GM06990 (cell line): ENCODE measurements at places on chromosomes 3 and 15.

DNA sequence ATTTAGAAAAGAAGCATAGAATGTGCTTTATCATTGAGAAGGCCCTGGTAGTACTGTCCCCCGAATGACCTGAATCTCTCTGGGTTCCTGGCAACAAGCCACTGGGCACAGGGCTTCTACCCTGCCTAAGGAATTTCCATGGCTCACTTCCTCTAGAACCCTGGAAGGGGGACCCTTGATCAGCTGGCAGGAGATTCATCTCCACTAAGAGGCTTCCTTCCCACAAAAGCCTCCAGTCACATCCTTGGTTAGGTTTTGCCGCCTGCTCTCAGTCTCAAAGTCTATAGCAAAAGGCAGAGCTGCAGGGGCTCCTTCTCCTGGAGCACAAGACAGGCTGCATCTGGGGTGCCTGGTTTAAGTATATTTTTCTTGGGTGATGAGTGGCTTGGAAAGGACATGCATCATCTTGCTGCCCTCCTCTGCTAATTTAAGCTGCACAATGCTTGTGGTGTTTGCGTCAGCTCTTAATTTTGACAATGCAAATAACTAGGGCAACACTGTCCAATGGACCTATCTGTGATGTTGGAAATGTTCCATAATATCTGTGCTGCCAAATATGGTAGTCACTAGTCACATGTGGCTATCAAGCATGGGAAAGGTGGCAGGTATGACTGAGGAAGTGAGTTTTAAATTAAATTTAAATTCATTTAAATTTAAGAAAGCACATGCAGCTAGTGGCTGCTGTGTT is 33.4 kb upstream of the RARRES1 start:
- DNase-seq = no peak

DNA sequence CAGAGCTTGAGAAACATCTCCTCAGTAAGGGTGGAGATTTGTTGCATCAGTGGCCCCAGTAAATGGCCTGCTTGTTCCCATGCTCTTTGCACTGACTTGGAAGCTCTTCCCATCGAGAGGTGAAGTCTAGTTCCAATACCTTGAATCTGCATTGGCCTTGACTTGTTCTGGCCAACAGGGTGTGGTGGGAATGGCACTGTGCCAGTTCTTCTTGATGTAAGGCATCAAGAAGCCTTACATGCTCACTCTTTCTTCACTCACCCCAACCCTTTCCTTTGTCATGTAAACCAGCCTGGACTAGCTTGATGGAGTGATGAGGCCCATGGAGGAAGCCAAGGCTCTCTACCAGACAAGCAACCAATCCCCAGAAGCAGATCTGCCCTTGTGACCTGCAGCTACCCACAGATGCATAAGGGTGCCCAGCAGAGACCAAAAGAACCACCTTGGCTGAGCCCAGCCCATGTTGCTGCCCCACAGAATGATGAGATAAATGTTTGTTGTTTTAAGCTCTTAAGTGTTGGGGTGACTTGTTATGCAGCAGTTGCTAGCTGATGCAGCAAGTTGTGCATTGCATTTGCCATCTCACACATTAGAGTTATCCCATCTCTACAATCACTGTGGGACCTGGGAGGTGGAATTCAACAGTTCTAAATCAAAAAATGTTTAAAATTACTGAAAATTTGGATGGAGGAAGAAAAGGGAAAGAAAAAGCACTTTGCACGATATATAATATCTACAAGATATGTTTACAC is 11.1 kb upstream of the MGLL start:
- DNase-seq = no peak

GRCh38 chr3:175484666-175485065 is 625.5 kb downstream of the NAALADL2 start:
- DNase-seq = no peak

DNA sequence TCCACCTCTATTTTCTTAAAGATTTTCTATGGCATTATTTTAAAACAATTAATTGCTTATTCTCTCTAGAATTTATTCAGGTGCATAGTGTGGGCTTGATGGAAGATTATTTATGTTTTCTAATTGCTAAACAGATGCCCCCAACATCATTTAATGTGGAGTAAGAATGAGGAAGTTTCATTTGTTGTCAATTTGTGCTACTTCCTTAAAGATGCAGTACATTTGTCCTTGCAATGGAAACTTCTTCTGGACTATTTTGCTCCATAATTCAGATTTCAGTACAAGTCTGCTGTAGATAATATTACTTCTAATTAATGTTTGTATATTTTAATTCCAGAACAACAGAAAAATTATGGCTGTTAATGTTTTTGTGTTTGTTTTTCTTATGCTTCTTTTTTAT is 104.8 kb downstream of the TGFBR2 start:
- DNase-seq = no peak

GRCh38 chr15:99167640-99168039 is 62.8 kb downstream of the SYNM start:
- peak; percentile 29 for DNase-seq

- no peak for DNase-seq
Measured at GRCh38 chr15:80441714-80442113, 37.5 kb downstream of the ARNT2 start.

- no peak for DNase-seq
Measured at GRCh38 chr15:25780479-25781255, 82.5 kb downstream of the ATP10A start.

DNA sequence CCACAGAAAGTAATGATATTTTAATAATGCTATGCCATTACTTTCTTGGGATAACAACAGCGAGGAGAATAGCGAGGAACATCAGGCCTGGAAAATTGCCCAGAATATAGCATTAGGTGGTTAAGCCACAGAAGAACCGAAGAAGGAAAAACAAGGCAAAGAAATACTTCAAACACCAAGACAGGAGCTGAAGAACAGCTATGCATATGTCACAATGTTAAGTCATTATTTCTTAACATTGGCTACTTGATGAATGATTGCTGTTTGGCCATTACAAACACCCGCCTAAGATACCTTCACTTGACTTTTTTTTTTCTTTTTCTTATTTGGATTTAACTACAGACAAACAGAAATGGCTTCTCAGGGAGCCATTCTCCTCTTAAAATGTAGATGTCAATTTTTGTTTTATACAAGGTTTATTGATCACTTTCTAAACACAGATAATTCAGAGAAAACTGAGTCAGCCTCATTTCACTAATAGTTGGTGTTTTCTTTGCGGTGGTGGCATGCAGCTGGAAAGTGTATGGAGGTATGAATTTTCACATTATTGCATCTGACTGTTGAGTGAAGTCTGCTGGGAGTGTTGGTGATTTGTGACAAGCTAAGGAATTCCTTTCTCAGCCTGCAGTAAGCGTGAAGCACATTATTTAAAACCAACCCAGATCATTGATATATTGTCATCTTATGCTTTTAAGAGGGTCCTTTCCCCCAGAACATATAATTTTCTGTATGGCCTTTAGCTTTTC is 705.7 kb upstream of the NR2F2 start:
- DNase-seq = no peak

GRCh38 chr3:124078953-124079911 is 87.3 kb upstream of the ROPN1 start:
- no peak for DNase-seq

- no peak for DNase-seq
Measured at GRCh38 chr3:8765528-8765927, 3.9 kb downstream of the OXTR start.

DNA sequence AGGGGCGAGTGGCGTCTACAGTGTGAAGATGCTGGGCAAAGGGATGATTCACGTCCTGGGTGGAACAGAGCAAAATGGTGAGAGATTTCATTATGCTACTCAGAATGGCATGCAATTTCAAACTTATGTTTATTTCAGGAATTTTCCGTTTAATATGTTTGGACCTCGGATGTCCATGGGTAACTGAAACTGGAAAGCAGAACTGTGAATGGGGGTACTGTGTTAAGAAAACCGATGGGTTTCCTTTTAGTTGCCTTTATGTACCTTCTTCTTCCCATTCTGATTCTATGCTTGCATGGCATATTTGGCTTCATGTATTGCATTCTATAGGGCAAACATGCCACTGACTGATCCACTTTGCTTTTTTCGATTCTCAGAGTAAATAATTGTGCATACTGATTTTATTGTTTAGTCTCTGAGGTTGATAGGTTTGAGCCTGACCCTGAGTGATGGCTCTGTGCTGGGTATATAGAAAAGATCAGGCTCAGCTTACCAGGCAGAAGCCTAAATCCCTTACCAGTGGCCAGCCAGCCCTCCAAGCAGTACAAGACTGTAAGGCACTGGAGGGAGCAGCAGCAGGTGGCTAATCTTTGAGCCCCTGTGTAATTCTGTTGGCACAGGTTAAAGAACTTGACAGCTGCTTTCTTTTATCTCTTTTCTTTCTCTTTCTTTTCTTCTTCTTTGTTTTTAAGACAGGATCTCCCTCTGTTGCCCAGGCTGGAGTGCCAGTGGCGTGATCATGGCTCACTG is 4.5 kb downstream of the QTRT2 start:
- DNase-seq = no peak

DNA sequence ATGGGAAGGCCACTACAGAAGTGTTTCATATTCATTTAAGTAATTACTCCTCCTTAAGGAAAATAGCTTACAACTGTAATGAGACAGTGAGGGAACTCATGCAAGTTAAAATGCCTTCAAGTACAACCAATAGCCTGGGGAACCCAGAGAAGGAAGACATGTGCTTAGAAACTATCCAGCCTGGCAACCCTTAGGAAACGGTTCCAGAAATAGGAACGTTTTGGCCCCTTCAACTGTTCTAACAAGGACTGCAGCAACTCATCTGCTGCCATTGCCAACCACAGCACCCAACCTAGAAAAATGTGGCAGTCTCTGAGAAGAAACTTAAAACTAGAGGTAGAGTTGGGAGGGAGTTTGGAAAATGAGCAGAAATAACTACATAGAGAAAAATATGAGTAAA is 147.5 kb upstream of the STRIT1 start:
- no peak for DNase-seq

- DNase-seq = no peak
Measured at GRCh38 chr3:10557781-10558373, 52.5 kb upstream of the ATP2B2 start.

DNA sequence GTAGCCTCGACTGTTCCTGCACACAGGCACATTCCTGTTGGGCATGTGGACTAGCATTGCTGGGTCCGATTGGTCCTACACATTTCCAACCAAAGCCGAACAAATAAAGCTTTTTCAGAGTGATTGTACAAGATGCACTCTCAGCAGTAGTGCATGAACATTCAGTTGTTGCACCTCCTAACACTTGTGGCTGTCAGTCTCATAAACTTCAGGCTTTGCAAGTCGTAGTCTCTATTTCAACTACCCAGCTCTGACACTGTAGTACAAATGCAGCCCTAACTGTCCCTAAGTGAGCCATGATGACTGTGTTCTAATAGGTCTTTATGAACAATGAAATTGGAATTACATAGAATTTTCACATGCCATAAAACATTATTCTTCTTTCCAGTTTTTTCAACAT is 281.7 kb upstream of the ATP10A start:
- no peak for DNase-seq

- DNase-seq = no peak
Measured at GRCh38 chr15:48602358-48603122, 43.0 kb downstream of the FBN1 start.

- DNase-seq = no peak
Measured at GRCh38 chr15:37813306-37813705, 121.1 kb upstream of the TMCO5A start.

- DNase-seq = no peak
Measured at GRCh38 chr3:184184546-184185230, 1.3 kb upstream of the ABCF3 start.

- DNase-seq = peak; percentile 68
Measured at GRCh38 chr15:100941536-100941935, 22.4 kb downstream of the LRRK1 start.

DNA sequence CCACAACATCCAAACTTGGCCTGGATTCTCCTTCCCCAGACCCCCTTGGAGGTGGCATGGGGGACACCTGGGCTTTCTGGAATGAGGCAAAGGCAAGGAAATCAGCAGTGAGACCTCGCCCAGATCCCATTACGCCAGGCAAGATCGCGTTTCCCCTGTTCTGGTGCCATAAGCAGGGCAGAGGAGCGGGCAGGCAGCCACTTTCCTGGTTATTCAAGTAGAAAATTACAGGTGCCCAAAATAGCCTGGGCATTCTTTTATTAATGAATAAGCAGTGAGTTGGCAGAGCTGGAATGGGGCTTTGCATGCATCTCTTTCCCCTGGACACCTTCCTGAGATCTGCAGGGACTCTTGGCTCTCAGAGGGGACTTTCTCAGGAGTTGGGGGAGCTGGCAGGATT is 31.5 kb upstream of the FAM107A start:
- DNase-seq = no peak

DNA sequence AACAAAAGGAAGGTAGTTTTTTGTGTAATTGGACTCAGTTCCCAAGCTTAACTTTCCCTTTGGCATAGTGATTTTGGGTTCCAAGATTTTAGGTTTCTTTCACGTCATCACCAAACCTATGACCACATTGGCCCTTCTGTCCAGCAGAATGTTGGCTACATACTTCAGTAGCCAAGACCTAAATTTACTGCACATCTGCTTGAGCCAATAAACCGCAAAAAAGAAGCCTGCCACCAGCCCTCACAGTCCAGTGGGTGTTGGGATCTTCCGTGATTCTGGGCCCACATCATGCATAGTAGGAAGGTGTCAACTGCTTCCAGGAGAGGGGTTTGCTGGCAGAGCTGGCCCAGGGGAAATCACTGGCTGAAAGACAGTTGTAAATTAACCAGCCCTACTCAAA is 57.6 kb upstream of the LIPC start:
- DNase-seq = no peak

DNA sequence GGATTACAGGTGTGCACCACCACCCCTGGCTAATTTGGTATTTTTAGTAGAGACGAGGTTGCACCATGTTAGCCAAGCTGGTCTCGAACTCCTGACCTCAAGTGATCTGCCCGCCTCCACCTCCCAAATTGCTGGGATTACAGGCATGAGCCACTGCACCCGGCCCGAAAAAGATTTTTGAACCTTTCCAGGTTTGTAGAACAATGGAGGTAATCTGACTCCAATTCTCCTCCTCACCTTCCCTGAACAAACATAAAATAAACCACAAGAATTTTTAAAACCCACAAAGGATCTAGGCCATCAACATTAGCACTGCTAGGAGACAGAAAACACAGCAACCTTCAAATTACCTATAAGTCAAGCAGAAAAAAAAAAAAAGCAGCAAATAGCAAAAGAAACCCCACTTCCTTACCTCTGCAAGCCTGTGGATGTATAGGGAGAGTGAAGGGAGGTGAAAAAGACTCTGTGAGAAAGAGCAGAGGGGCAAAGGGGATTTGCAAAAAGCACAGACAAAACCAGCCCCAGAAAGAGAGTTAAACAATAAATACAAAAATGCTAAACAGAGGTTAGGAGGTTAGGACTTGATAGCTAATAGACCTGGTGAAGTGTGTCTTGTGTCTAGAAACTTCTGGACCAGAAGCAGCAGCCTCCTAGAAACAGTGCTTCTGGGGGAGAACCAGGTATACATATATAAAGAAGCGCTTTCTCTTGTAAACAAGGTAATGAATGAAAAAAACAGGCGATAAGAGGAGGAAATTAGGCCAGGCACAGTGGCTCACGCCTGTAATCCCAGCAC is 32.1 kb downstream of the TFDP2 start:
- no peak for DNase-seq

DNA sequence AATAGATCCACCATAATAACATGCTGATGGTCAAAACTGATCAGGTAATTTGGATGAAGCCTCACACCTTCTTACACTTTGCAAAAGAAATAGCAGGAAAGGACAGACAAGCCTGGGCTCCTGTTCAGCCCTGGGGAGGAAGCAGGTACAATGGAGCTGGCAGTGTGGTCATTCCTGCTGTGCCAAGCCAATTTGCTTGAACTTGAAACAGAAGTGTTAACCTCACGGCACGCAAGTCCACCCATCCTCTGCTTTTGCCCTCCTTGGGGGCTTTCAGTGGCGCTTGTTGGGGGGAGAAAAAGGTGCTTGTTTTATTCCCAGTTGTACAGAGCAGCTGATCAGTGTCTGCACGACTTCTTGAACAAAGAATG is 36.8 kb upstream of the RFTN1 start:
- no peak for DNase-seq

- no peak for DNase-seq
Measured at GRCh38 chr3:119796785-119797184, 14.9 kb downstream of the NR1I2 start.
